ENCODE measurements at places on chromosomes 3 and 15.
A peak's percentile ranks its signal among the peaks of the same experiment; 100 is the strongest.

DNA sequence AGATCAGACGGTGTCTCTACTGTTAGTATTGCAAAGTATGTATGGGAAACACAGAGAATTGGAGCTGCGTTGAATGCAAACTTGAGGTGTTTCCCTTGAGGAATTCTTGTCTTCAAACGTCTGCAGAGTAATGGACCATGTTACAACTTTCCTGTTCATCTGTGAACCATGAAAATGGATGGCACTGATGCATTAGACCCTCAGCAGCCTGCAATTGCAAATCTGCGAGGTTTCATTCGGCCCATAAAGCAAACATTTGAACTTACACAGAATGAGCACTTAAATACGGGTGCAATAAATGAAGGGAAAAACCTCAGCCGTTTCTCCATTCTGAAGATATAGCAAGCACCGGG is 49.7 kb downstream of the LRRN1 start:
- DNase-seq: no peak

- no peak for DNase-seq
Observed at GRCh38 chr3:73401059-73401458, 223.7 kb downstream of the PDZRN3 start.

GRCh38 chr15:99145778-99146177 is 40.9 kb downstream of the SYNM start:
- DNase-seq: no peak

DNA sequence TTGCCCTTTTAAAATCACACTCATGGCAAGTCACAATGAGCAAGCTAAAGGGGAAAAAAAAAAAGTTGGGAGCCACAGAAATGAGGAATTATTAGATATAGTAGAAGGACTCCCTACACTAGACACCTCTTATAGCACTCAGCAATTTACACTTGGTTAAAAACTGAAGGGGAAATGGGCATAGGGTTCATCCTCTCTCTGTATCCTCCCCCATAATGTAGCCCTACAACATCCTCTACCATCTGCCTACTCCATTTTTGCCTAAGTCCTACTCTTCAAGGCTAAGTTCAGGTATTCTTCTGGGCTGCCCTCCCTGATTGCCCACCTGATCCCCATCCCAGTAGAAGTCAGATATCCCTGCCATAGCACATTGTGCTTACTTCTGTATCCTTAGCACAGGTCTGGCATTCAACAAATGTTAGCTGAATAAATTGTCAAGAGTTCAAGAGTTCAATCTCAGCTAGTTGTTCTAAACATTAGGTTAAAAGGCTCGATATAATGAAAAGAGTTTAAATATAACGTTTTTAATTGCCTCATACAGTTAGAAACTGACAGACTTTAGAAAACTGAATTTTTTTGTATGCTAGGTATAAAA is 14.5 kb downstream of the SETD2 start:
- no peak for DNase-seq

DNA sequence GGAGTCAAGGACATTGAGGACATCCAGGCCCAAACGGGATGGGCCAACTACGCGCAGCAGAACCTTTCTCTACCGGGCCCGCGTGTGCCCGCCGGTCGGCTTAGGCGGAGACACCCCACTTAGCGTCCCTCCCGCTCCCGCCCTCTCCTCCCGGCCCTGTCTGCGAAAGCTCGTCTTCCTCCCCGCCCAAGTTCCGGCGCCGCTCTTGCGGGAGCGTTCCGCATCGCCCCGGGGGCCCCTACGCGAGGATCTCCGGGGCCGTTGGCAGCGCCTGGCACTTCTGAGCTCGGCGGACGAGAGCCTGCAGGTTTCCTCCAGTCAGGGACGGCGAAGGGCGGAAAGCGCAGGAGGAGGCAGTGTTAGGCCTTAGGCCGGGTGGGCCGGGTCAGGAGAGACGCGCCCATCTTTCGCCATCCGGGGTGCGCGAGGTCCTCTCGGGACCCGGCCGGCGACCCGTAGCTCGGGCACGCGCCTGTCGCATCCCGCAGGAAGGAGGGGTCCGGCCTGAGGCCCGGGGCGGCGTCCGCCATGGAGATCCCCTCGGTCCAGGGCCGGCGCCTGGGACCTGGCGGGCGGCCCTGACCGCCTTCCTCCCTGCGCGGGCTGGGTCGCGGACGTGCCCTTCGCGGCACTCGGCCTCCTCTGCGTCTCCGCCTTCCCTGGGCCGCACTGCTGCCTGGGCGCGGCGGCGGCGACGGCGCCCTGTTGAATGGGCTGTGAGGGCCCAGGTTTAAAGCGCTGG is at the start of gene FEM1B:
TSS of gene FEM1B (plus strand) at position 143 of the 742 bp plus-strand sequence. CDS start 673 bp downstream, outside the sequence.
- DNase-seq: peak; percentile 84

GRCh38 chr15:60413231-60413824 is 15.5 kb upstream of the ANXA2 start:
- DNase-seq: no peak

DNA sequence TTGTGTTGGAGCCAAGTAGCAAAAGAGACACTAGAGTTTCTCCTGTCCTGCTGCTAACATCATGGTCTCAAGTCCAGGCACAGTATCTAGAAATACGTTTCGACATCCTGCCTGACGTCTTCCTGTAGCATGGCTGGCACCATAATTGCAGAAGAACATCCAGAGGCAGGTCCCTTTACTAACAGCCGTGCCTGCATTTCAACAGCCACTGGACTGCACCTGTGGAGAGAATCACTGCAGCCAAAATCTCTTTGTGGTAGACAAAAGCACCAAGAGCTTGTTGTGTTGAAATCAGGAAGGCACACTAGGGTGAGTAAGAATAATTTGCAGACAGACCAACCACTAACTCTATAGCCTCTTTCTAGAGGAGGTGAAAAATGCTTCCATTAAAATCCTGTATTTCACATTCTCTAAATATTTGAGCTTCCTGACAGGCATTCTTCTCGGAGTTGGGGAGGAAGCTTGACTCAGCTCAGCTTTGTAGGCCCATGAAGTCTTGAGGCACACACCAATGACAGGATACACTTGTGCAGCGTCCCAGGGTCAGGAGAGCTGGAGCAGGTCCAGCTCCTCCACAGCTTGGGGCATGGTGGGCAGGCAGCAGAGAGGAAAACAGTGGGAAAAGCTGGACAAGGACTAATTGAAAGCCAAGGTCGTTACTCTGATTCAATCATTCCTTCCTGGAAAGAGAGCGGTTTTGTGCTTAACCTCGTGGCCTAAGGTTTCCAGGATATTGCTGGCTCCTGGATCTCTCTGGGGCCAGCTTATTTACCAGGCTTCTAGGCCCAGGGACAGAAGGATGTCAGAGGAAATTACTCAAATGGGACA is 244.9 kb downstream of the FAM43A start:
- DNase-seq: no peak

DNA sequence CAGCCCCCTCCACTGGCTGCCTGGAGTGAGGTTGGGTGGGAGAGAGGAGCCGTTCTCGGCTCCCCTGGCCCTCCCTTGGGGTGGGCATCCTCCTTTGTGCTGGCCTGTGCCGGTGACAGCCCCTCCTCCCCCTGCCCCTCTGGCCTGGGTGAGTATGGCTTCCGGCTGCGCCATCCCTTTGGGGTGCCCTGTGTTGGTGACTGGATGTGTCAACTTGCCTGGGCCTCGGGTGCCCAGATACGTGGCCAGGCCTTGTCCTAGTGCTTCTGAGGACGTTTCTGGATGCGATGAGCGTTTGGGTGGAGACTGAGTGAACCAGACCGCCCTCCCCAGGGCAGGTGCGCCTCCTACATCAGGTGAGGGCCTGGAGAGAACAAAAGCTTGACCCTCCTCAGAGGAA is 59.7 kb downstream of the PLXNA1 start:
- DNase-seq: no peak

DNA sequence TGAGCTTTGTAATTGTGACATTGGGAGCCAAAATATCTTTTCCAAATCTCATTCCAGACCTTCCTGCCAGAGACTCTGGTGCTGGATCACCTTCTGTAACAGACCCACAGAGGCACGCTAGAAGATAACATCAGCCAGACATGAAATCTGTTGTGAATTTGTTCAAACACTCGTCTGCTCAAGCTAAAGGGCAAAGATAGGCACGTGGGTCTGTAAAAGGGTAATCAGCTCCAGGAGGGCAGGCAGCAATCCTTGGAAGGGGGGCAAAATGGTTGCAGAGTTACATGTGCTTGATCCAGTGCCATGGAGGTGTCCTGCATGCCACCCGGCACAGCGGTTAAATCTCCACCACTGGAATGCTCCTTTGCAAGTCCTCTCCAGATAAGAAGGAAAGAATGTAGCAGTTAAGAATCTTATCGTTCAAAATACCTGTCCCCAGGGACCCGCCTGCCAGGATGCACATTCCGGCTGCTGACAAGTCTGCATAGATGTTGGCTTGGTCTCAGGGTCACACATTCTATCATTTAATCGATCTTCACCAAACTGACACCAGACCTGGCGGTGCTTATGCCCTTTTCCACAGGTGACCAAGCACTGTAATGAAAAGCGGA is 74.8 kb downstream of the ADAMTS9 start:
- DNase-seq: no peak
